WTC11 (cell line): ENCODE measurements at places on chromosomes 4 and X.

DNA sequence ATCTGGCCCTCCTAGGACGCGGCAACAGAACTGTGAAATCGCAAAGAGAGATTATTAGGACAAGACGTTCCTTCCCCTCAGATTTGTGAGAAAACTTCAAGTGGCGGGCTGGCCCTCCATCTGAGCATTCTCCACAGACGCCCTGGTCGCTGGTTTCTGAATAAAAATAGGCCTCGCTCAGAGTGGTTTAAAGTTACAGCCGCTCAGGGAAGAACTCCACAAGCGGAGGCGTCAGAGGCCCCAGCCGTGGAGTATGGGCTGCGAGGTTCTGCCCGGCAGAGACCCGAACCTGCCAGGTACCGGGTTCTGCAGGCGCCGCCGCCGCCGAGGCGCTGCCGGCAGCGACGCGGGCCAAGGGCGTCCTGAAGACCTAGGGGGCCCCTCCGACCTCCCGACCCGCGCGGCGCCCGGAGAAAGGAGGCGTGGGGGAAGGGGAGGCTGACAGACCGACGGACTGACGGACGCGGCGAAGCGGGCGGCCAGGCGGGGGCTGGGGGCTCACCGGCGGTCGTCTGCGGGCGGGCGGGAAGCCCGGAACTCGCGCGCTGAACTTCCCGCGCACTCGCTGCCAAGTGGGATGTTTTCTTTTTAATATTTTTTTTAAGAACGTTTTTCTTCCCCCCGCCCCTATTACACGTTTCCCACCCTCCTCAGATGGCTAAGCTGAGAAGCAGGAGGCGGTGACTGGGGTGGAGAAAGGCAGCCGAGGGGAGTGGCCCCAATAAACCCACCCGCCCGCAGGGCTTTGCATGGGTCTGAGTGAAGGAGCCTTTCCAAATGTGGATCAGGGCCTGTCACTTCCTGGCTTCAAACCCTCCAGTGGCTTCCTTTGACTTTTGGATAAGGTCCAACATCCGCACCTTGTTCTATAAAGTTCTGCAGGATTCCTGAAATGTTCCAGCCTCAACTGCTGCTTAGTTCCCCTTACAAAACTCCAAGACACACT lies at the start of gene PABPC4L:
TSS of gene PABPC4L (minus strand) at position 574 of the 946 bp plus-strand sequence. CDS start 770 bp downstream, outside the sequence.
- DNase-seq = peak; percentile 59

GRCh38 chr4:162408309-162408708 lies 244.5 kb upstream of the FSTL5 start:
- DNase-seq = no peak

DNA sequence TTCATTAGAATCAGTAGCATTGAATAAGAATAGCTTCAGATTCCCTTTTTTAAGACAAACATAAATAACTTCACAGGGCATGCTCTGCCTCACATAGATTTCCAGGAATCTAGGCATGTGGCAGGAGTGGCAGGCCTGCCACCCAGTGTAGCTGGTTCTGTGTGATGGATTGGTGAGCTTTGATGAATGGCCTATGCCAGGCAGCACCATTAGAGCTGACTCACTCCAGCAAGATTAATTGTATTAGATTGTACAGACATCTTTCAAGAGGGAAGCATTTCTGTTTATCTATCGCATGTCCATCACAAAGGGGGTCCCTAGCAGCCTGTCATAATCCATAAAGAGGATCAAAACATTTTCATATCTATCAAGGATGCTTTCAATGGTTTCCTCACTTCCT lies 71.9 kb downstream of the NAA11 start:
- no peak for DNase-seq

GRCh38 chr4:98522636-98523395 lies 135.6 kb downstream of the TSPAN5 start:
- no peak for DNase-seq

DNA sequence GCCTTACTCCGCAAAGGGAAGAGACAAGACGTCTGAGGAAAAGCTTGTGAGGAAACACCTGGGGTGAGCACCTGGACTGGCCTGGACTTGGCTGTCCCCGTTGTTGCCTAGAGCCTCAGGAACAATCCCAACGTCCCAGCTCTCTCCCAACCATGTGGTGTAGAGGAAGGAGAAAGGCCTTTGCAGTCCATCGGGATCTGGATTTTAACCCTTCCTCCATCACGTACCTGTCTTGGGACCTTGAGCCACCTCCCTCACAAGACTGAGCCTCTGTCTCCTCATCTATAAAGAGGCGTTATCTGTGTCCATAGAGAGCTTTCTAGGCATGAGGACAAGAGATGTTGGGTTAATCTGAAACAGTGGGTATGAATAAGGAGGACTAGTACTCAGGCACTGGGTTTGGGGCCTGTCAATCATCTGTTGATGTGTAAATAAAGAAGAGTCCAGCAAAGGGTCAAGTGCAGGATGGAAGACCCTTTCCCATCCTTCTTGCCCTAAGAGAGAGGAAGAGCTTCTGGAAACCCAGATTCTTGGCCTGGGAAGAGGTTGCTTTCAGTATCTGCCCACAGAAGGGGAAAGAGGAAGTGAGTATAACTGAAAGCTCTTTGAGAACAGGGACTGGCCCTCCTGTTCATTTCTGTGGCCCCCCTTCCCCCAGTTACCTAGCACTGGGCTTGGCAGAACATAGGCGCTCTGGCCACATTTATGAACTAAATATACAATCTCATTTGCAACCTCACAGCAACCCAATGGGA lies 137.1 kb downstream of the PJA1 start:
- DNase-seq = no peak

- DNase-seq = no peak
These were observed 132.4 kb downstream of the HHIP start for GRCh38 chr4:144778364-144778763.

GRCh38 chrX:114924423-114924822 lies 93.0 kb downstream of the IL13RA2 start:
- DNase-seq = no peak

DNA sequence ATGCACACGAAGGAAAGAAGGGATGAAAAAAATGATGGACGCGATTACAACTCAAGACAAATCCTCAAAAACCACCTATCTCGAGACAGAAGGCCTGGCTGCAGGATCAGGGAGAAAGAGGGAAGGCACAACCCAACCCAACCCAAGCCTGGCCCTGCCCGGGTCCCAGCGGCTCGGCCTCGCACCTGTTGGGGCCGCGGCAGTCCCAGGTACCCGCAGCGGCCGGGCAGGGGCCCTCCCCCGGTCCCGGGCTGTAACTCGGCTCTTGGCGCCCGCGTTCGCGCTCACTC lies 464 bp downstream of the RASGEF1B start:
- DNase-seq = no peak

DNA sequence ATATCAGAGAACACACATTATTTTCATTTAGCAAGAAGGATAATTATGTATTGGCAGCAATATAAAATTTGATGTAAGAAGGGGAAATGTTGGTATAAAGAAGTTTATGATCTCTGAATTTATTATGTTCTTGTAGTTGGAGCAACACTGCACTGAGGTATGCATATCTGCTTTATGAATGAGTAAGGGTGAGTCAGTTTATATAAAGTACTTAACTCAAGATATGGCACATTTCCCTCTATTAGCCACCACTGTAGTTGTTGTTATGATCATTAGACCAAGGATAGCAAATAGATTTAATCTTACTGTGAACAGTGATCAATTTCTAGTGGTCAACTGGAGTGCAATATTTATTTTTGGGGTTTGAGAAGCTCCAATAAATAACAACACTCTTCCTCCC lies 66.6 kb downstream of the SNX25 start:
- no peak for DNase-seq

DNA sequence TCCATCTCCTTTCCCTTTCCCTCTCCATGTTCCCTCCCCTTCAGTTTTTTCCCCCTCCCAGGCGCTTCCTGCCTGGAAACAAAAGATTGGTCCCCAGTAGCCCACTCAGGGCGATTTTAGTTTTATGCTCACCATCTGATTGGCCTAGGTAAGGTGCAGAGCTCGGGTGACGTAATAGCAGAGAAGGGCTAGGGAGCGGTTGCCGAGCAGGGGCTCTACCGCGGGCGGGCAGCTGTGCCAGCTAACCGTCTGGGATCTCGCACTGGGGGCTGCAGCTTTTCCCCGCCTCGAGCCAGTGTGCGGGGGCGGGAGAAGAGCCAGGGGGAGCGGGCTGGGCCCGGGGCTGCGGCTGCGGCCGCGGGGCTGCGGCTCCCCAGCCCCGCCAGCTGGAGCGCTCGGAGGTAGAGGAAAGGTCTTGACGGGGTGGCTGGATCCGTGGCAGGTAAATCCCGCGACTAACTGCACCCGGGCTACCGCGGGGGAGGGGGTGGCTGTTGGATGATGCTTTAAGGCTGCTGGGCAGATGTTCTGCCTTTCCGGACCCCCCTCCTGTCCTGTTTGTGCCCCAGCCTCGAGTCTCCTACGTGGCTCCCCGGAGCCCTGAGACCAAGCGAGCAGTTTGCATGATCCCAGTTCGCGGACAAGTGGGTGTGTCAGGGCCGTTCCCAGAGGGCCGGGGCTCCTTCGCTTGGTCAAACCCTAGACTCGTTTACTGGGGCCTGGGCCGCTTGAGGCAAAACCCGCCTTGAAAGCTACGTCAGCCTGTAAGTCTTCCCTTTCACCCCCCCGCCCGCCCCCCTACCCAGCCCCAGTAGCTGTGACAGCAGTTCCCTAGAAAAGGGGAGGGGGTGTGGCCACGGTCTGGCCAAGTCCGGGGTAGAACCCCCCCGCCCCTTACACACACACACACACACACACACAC lies at the start of gene PAK3:
TSS of gene PAK3 (plus strand) at position 218 of the 922 bp plus-strand sequence. CDS start 26,913 bp downstream, outside the sequence.
- DNase-seq = peak; percentile 41

- DNase-seq = no peak
These were observed 59.8 kb upstream of the GPM6A start for GRCh38 chr4:175871774-175872405.

- no peak for DNase-seq
These were observed 256.0 kb upstream of the SFRP2 start for GRCh38 chr4:154044742-154045485.
